Amniotic epithelial cell (primary cell): ENCODE measurements at places on chromosomes 16 and 17.
A peak's percentile ranks its signal among the peaks of the same experiment; 100 is the strongest.

GRCh38 chr17:75738218-75738802 is 17.1 kb downstream of the ITGB4 start:
- DNase-seq: no peak

DNA sequence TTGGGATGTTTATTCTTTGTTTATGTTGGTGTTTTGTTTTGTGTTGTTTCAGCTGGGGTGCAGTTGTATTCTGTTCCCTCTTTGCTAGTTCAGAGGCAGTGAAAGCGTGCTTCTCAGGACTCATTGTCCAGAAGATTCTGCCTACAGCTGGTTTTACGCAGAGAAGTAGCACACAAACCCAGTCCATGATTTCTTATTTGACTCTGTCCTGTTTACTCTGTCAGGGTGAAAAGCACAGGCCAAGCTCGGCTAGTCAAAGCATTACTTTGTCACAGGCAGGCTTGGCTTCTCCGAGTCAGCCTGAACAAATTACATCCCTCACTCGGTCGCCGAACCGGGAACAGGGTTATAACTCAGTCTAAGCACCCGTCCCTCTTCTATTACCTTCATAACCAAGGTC is 435.0 kb downstream of the MAF start:
- no peak for DNase-seq

GRCh38 chr16:84769416-84769815 is 50.4 kb upstream of the CRISPLD2 start:
- DNase-seq: no peak

DNA sequence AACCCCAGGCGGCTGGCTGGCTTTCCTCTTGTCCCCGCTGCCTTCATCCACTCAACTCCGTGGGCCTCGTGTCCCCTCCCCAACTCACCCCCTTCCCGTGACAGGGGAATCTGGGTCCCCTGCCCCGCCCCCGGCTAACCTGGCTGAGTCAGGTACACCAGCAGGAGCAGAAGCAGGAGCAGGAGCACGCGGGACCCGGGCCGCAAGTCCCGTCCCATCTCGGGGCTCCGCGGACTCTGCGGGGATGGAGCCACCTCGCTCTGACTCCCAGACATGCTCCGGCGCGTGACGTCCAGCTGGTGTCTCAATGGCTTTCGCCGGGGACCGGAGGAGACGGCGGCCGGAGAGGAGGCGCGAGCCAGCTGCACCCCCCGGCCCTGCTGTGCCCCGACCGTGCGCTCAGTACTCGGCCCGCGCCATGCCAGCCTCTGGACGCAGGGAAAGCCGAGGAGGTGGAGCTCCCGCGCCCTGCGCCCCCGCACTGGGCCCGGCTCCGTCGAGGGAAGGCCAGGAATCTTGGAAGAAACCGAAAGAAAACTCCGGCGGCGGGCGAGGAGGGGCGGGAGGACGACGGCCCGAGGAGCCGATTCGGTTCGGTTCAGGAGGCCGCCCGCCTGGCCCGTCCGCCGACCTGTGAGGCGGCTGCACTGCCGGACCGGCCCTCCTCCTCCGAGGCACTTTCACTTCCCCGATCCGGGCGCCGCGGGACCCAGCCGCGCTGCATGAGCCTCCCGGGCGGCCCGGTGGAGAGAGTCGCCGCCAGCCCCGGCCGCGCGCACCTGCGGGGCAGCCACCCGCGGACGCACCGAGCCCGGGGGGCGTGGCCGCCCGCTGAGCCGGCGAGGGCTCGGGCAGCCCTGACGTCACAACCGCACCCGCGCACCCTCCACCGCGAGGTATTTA is at the start of the genes CXCL16 and ZMYND15:
CXCL16 (minus strand) TSS at position 807 of the 903 bp plus-strand sequence; CDS start at position 218, 589 bp downstream.
ZMYND15 (plus strand) TSS at position 712 of the 903 bp plus-strand sequence. CDS start 716 bp downstream, outside the sequence.
- DNase-seq: peak; percentile 16

DNA sequence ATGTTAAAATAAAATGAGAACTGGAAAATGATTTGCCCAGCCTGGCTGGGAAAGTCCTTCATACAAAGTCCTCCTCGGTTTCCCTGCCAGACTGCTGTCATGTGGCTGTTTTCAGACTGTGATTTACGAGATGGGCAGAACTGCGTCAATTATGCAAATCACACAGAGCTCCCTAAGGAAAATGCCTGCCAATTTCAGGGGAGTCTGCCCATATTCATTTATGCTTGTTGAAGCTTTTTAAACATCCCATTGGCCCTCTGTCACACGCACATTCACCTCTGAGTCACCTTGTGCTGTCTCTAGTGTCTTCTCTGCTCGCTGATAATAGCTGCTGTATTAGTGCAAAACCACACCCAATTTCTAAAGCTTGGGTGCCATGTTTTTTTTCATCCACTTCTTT is 81.7 kb upstream of the FAM20A start:
- no peak for DNase-seq

GRCh38 chr17:14701886-14702285 is 401.0 kb downstream of the HS3ST3B1 start:
- no peak for DNase-seq

DNA sequence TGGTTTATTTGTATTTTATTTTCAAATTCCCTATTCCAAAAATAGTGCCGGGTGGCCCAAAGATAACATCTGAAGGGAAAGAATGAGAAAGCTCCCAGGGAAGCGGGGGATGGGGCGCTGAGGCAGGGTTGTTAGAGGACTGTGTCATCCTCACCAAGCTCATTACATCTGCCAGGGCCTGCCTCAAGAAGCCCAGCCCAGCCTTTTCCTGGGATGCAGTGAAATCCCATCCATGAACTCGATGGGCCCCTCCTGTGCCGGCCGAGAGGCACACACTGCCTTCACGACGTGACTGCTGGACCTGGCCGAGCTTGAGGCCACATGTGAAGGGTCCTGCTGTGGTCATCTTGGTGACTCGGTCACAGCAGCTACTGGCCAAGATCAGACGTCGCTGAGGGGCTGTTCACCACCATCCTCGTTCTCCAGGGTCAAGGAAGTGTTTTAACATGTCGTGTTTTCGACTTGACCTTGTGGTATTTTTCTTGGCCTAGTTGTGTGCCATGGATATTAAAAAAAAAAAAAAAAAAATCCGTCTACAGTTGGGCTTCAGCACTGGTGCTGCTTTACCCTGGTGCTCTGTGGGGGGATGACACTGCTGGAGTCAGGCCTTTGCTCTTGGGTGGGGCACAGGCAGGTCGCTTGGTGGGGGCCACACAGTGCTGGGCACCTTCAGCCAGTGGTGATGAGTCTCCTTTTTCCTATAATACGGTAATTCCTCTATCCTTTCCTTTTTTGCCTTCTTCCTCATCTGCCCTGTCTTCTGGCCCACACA is 4.9 kb downstream of the TIMM22 start:
- peak; percentile 49 for DNase-seq

GRCh38 chr16:48892893-48893292 is 282.9 kb upstream of the N4BP1 start:
- DNase-seq: no peak

- no peak for DNase-seq
Measured at GRCh38 chr16:67746846-67747245, 27.7 kb upstream of the GFOD2 start.

DNA sequence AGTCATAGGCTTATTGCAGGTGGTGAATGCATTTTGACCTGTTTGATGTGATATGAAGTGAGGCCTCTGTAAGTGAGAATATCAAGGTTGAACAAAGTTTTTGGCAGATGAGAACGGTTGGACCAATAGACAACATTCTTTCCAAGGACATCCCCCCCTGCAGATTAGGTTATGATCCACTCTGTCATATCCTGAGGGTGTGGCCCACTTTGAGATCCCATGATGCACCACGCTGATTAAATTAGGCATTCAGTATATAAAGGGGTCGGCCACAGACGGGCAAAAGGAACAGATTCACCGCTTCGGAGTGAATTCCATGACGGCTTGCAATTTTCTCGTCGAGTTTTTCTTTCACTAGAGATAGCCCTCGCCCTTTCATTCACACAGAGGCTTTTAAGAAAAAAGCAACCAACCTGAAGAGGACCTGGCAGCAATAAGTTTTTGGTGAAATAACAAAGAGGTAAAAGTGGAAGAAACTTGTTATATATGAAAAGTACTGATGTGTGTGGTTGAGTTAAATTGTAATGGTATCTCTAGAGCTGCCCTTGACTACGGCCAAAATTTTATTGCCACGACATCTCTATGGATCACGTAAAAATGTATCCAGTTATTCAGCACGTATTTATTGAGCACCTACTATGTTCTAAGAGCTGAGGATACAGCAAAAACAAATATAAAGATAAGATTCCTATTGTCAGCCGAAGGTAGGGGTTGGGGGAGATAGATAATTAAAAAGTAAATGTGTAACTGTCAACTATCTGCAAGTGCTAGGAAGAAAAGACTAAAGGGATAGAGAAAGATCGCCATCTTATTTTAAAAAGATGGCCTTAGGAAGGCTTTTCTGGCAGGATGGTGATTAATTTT is 1.7 kb upstream of the RBBP6 start:
- no peak for DNase-seq

DNA sequence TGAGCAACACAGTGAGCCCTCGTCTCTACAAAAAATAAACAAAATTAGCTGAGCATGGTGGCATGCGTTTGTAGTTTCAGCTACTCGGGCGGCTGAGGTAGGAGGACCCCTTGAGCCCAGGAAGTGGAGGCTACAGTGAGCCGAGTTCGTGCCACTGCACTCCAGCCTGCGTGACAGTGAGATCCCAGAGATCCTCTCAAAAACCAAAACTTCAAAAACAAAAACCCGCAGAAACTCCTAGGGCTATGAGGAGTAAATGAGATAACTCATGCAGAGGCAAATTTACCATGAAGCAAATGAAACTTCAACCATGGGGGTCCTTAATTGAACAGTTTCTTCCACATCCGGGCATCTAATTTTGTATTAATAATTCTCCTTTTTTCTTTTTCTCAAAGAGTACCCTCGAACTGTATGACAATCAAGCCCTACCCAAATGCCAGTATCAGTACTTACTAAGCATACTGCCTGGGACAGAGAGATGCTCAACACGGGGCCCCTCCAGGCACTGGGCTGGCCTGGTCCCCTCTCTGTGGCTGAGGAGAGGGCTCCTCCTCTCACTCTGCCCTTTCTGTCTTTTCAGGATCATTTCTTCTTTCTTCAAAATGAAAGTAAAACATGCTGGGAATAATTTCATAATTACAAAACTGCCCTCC is 789 bp upstream of the PIPOX start:
- no peak for DNase-seq

- peak; percentile 76 for DNase-seq
Measured at GRCh38 chr16:80080287-80080851, 460.4 kb upstream of the DYNLRB2 start.

DNA sequence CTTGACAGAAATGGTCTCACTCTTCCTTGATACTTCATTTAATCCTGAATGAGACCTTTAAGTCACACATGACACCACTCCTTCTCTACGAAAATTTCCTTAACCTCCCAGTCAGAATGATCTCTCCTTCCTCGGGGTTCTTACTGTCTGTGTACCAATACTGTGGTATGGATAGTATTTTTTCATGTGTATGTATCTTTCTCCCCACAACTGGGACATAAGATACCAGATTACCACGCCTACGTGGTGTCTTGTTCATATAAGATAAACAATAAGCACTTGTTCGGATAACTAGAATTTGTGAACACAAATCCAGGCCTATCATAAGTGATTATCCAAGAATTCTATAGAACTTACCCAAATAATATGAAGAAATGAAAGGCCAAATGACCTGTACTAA is 11.3 kb downstream of the NUP88 start:
- DNase-seq: no peak

- DNase-seq: no peak
Measured at GRCh38 chr16:11205754-11206581, 50.0 kb downstream of the SOCS1 start.

GRCh38 chr17:28097901-28098300 is 55.4 kb downstream of the NLK start:
- DNase-seq: no peak

GRCh38 chr17:18319604-18320256 is 4.6 kb downstream of the SMCR8 start:
- peak; percentile 71 for DNase-seq

DNA sequence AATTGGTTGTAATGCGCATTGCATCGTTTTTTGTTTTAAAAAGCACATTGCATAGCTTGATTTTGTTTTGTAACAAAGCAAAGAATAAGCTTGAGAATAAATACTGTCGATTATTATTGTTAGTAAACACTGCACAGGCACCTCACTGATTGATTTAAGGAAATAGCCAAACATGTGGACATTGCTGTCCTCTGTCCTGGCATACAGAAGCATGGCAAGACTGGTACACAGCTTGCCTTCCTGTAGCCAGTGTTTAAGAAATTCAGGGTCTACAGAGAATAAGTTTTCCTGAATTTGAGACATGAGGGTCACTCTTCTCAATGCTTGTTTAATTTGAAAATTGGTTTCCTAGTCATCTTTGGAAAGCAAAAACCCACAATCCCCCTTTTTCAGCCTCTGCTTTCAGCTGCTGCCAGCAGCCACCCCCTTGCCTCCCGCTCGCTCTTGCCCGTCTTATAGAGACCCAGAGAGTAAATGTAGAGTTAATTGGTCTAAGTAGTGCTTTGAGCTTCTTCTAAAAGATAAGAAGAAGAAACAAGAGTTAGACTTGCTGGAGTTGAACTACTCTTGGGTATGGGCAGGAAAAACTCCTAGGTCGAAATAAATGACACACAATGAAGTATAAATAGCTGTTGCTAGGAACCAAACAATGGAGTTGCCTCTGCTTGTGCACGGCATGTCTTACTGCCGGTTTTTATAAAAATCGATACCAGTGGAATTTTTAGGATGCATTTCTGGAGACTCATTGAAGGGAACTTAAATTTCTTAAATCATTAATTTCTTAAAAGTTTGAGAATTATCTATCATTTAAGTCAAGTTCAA is 116.6 kb downstream of the MRTFB start:
- DNase-seq: no peak

- no peak for DNase-seq
Measured at GRCh38 chr17:63999680-64000531, 1.8 kb downstream of the PRR29 start.

DNA sequence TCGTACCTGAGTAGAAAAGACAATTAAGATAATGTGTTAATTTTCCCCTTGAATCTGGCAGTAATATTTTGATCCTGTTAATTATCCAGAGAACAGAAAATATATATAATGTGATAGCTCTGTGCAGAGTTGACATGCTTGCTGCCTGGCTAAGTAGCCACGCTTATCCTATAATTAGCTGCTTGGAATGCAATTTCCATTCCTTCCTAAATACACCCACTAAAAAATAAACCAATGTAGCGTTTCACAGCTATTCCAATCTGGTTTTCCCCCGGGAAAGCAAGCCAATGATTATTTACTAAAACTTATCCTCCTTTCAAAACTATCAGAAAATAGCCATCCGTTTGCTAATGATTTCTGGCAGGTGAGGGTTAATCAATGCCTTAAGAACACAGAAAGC is 134.5 kb upstream of the IRX5 start:
- no peak for DNase-seq

GRCh38 chr17:19328441-19329061 is 34.0 kb downstream of the B9D1 start:
- DNase-seq: no peak

- peak; percentile 78 for DNase-seq
Measured at GRCh38 chr16:56970934-56971767, 9.4 kb downstream of the CETP start.

- DNase-seq: peak; percentile 47
Measured at GRCh38 chr16:77169650-77170236, 21.2 kb upstream of the MON1B start.

GRCh38 chr17:51155416-51155815 is 2.1 kb downstream of the NME1 start:
- DNase-seq: no peak

GRCh38 chr17:329784-330420 is 22.7 kb downstream of the RPH3AL start:
- DNase-seq: no peak
